Panc1 (cell line): ENCODE measurements at places on chromosomes 7 and 10.

DNA sequence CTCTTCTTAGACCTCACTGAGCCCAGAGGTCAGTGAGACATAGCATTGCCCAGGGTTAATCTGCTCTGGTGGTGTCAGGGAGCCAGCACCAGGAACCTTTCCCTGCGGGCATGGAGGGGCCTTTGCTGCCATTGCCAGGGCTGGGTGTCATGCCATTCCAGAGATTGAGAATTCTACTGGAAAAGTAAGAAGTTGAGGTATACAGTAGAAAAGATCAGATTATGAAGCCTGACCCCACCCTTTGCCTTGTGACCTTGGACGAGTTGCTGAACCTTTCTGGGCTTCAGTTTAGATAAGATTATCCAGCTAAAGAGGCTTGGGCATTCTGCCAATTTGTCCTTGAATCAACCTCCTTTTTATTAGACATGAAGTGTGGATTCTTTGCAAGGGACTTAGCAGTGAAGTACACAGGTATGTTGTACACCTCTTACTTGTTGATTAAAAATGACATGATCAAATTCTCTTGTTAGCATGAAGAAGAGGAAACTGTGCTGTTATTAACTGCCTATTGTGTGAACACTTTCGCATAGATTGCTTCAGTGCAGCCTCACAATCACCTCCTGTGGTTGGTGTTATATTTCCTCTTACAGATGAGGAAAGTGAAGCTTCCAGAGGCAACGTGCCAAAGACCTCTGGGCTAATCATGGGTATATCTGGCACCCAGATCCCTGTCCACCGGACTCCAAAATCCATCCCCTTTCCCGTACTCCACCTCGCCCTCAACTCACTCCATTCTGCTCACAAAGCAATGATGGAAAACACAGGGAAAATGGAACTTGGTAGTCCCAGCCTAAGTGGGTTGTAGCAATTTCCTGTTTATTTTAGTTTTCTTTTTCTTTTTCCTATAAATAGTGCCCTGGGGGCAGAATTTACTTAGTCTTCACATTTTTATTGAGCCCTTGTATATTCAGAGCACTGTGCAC, 151.3 kb downstream of the CAMK1D start:
- DNase-seq: no peak

DNA sequence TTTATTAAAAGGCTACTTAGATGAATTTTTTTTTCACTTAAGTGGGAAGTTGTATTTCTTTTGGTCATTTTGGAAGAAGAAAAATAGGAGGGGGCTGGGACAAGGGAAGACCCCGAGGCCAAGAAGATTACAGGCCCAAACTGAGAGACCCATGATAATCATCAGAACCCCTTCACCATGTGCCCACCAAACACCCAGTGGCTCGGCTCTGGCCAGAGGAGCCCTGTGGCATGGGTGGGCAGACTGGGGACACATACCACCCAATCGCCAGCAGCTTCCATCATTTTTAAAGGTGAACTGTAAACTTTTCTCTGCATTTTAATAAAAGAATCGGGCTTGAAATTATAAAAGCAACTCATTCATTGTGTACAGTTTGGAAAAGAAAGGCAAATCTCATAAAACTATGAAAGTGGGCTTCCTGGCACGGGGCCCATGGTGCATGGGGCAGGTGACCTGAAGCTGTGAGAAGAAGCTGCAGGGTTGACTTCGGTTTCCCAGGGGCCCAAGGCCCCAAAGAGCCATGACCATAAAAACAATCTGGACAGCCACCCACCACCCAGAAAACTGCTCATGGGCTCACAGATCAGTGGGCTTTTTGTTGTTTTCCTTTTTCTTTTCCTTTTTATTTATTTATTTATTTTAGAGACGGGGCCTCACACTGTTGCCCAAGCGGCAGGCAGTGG, 29.4 kb upstream of the RET start:
- no peak for DNase-seq

GRCh38 chr10:73774637-73775036, 7.2 kb upstream of the CHCHD1 start:
- no peak for DNase-seq

GRCh38 chr10:110574420-110574819, 6.9 kb downstream of the SMC3 start:
- no peak for DNase-seq

GRCh38 chr10:43138757-43139241, 554 bp downstream of the CSGALNACT2 start:
- DNase-seq: no peak

DNA sequence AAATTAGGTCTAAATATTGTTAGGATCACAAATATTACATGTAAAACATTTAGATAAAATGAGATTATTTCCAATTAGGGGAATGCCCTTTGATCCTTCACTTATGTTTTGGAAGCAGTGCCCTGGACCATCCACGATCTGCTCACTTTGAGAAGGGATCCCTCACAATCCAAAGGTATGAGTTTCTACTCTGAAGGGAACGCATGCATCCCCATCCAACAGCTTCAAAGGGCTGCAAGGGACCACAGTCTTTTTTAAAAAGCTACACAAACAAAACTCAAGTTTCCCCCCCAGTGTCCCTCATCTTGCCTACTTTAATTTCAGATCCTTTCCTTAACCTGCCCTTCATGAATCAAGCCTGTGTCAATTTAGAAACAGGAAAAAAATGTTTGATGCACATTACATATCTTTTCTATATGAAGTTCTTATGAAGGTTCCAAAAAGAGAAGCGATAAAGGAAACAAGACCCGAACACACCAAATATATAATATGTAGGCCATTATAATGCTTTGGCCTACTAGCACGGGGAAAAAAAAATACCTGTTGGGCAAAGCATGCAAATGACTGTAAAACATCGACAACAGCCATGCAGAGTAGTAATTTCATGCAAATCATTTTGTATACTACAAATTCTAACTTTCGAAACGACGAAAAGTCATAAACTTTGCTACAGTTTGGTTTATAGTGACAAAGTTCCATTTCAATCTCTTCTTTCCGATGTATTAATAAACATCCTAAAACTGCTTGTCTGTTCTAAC, 2.0 kb downstream of the EIF3A start:
- DNase-seq: no peak

GRCh38 chr10:96420228-96421009, 61.6 kb upstream of the OPALIN start:
- DNase-seq: no peak

- DNase-seq: no peak
Measured at GRCh38 chr7:133633055-133633454, 380.2 kb downstream of the EXOC4 start.

DNA sequence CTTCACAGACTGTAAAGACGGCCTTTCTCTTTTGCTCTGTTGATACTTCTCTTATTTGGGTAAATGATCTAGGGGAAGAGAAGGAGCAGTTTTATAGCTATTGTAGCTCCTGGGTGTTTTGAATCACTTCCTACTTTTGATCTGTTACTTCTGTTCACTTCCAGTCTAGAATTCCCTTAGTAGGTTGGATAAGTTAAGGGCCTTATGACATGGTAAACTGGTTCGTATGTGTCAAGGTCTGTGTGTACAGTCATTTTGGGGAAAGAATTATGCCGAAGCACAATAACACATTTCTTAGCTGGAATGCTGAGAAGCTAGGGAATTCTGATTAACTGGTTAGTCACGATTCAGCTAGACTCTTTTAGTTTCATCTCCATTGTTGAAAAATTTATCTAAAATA, 8.1 kb downstream of the DENND10 start:
- no peak for DNase-seq

- no peak for DNase-seq
Measured at GRCh38 chr7:100837099-100837836, 9.9 kb upstream of the EPHB4 start.
